ENCODE measurements at places on chromosomes 11 and 22.

- DNase-seq, result no peak
These were observed 56.9 kb upstream of the CSNK2A3 start for GRCh38 chr11:11409901-11410300.

DNA sequence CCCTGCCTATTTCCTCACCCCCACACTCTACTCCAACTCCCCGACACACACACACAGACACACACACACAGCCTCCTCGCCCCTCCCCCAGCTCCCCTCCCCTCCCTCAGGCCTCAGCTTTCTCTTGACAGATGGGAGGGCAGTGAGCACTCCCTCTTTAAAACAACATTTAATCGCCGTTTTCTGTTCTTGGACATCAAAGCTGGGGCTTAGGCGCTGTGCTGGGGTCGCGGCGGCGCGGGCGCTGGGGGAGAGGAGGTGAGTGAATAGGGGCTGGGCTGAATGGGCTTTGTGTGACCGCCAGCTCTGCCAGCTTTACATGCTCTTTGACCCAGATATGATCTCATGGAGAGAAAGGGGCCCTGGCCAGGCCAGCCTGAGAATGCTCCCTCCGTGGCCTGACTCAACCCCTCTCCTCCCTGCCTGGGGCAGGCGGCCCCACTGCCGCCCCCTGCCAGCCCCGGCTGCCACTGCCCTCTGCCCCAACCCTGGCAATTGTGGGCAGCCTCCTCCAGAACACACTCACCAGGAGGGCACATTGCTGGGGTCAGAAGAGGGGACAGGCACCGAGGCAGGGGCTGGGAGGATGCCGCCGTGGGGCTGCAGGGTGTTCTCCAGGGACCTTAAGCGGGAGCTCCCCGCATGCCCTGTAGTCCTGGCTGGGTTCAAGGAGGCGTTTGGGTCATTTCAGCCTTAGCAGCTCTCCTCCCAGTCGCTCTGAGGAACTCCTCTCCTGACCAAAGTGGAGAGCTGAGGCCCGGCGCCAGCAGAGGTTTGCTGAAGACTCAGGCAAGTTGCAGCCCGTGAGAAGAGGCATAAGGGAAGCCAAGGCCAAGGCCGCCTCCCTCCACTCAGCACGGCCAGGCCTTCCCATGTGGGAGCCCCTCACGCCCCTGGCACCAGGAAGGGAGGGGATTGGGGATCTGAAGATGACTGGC is 38.3 kb upstream of the NNMT start:
- DNase-seq, result no peak

- no peak for DNase-seq
These were observed 7.3 kb downstream of the KIAA0930 start for GRCh38 chr22:45233386-45233785.

DNA sequence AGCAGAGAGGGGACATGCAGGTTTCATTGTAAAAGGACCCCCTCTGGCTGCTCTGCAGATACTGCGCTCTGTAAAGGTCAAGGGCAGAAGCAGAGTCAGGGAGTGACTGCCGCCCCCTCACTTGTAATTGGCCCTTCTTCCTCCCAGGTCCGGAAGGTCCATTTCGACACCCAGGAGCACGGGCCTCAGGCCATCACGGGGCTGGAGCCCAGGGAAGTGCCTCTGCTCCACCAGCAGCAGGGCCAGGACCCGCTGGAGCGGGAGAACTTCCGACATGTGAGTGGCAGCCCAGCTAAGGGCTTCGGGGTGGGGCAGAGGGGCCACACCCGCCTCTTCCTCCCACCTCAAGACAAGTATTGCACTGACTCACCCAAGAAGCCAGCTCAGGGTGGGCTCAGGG is 24.0 kb upstream of the LRRC10B start:
- no peak for DNase-seq

GRCh38 chr11:46489656-46490560 is 98.3 kb upstream of the CHRM4 start:
- peak; percentile 3 for DNase-seq

GRCh38 chr22:29879753-29880152 is 3.2 kb upstream of the MTMR3 start:
- DNase-seq, result no peak

DNA sequence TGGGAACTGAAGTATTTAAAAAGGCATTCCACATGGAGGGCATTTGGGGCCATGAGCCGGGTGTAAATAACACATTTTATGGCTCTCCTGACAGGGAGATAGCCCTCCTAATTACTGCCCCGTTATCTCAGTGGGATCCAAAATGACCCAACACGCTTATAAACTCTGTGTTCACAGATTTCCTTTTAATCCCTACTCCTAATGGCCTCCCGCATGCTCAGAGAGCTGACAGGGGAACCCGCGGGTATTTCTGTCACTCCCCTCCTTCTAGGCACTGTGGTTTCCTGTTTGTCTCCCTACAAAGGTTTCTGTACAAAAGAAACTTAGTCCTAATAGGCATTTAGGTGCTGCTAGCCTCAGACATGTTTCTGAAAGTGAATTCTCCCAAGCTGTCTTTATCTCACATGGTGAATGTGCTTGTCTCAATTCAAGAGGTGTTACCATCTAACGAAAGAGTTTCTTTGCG is 202.8 kb upstream of the SEZ6L start:
- no peak for DNase-seq

All from activated T-helper 9 cell treated with anti-CD3 and anti-CD28 coated beads, Interleukin-2, amount 50 U/mL, for 16 hours (primary cell).